Left renal pelvis (tissue), 4 donors: ENCODE measurements at places on chromosomes 2 and 18. TPM values are rescaled to one million over a fixed set of nuclear protein-coding genes. Genes with fewer than 3 reads are reported as not detected.

Gene ACMSD
- 33.0 TPM for polyA plus RNA-seq

Gene SPP2
- polyA plus RNA-seq = not detected

Gene DPP4
- 123 TPM for polyA plus RNA-seq

Gene SPDYA
- 3.6 TPM for polyA plus RNA-seq

Gene RSAD2
- 6.3 TPM for polyA plus RNA-seq
